ENCODE measurements at places on chromosomes 4 and X.

DNA sequence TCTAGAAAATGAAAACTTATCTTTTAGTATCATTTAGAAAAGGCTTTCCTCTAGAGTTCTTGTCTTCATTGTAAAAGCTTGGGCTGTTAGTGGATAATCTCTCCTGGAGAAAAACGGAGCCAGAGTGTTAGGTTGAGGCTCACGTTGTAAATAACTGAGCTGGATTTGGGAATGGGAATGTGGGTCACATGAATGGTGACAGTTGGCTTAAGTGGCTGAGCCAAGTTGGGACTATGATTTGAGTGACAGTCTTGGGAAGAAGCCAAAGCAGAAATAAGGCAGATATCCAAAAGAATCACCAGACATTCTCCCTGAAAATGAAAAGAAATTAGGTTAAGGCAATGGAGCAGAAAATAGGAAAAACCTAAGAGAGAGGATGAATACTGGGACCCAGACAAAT lies 33.6 kb upstream of the PDGFC start:
- no peak for DNase-seq

GRCh38 chrX:139554991-139555675 lies 24.6 kb downstream of the F9 start:
- peak; percentile 0 for DNase-seq

- DNase-seq, result no peak
Measured at GRCh38 chr4:5889002-5889696, 3.7 kb downstream of the CRMP1 start.

DNA sequence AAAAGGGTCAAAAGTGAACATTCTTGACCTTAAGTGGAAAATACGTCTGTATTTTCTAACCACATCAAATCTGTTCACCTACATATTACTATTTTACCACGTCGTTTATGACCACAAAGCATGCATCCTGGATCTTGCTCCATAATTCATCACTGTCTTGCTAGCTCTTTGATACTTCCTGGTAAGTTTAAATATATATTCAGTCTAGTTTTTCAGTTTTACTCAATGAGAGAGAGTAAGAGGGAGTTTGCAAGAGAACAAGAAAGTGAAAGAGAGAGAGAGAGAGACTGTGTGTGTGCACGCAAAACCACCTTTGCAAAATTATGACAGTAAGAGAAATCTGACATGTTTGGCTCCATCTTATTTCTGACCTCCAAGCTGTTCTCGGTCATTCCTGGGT lies 173.7 kb upstream of the GALNTL6 start:
- no peak for DNase-seq

- DNase-seq, result no peak
Measured at GRCh38 chrX:22395372-22395771, 122.7 kb downstream of the CBLL2 start.

DNA sequence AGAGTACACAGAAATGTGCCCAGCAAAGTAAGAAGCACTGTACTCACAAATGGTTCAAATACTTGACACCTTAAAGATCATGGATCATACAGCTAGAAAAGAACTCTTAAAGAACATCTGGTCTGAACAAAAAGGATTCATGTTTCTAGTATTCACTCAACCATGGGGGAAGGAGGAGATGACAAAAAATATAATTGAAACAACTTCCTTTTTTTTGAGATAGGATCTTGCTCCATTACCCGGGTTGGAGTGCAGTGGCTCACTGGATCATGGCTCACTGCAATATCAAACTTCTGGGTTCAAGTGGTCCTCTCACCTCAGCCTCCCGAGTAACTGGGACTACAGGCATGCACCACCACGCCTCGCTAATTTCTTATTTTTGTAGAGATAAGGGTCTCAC lies 6.0 kb downstream of the DHX15 start:
- no peak for DNase-seq

DNA sequence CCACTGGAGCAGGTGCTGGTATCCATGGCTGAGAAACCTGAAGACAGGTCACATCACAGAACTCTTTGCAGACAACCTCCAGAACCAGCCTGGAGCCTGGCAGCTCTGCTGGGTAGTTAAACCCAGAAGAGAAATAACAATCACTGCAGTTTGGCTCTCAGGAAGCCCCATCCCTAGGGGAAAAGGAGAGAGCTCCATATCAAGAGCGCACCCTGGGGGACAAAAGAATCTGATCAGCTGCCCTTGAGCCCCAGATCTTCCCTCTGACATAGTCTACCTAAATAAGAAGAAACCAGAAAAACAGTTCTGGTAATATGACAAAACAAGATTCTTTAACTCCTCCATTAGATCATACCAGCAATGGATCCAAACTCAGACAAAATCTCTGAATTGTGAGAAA lies 823.2 kb upstream of the FRG1 start:
- no peak for DNase-seq

DNA sequence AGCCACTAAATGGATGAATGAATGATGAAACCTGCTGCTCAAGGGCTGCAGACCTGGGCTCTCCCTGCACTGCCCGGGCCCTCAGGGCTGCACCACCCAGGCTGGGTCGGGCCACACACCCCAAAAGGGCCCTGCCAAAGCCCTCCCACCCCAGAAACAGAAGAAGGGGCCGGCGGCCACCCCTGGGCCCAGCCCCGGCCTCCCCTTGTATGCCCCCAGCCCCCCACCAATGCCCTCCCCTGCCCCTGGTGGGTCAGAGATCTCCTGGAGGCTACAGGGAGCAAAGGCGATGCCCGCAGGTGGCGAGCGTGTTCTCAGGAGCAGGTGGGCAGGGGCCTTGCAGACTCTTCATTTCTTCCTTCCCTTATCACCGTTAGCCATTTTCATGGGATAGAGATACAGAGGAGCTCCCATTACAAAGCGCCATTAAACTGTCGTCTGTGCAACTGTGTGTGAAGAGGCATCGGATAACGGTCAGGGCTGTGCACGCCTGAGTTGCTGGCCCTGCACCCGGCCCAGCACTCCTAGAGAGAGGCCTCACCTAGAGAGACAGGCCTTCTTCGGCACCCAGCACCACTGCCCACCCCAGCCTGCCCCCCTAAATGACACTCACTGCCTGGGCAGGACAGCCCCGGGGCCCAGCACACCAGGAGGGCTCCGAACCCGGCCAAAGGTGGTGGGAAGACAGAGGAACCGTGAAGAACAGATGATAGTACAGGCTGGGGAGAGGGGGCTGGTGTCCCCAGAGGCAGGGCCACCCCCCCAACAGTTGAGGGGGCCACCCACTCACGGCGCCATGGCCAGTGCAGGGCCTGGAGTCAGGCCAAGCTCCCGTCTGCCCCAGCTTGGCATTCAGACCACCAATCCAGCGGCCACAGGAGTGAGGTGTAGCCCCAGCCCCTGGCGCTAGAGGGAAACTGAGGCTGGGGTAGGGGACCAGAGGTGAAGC lies 133.7 kb downstream of the FAM53A start:
- DNase-seq, result no peak

DNA sequence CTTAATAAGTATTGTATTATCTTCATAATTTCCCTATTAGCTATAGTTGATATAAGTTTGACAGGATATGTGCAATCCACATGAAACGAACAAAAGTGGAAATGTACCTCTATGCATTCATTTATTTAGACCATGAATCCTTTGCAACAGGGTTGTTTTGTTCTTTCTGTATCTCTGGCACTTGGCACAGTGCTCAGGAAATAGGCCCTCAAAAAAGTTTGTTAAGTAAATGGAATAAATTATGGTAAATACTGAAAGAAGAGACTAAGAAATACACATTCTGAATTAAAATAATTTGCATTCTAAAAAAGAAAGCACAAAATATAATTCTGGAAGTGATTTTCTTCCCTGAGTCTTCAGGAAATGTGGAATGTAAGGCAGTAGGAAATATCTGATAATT lies 39.3 kb downstream of the TAPT1 start:
- no peak for DNase-seq

GRCh38 chrX:123171781-123172180 lies 12.3 kb upstream of the GRIA3 start:
- no peak for DNase-seq

GRCh38 chrX:147738265-147738664 lies 173.5 kb upstream of the FMR1 start:
- no peak for DNase-seq

DNA sequence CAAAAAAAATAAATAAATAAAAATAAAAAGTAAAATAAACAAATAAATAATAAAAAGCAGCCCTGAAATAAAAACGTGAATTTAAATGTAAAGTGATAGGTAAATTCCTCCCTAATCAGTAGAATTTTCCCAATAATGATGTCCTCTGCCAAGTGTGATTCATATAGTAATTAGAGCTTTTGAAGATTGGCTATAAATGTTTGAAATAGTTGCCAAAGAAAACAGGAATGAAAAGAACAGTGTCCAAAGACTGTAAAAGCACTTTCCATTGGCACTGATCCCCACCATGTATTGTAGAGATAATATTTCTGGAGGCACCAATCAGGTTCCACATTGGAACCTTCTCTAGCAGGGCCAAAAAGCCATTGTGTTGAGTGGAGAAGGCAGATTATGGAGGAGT lies 25.9 kb upstream of the SMARCAD1 start:
- no peak for DNase-seq

DNA sequence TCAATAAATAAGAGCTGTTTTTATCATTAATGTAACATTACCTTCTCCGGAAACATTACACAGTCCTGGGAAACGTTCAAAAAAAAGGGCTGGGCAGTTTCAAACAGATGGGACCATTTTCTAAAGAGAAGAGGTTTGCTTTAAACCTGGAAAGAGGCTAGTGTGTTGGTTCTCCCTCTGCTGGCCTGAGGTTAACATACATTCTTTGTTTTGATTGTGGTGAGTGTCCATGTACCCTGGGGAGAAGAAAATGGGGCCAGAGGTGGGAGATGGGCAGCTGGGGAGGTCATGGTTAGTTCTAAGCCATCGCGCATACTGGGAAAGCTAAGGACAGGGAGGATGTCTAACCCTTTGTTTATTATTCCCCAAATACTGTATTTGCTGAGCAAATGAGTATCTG lies 194.7 kb downstream of the CPEB2 start:
- DNase-seq, result no peak

DNA sequence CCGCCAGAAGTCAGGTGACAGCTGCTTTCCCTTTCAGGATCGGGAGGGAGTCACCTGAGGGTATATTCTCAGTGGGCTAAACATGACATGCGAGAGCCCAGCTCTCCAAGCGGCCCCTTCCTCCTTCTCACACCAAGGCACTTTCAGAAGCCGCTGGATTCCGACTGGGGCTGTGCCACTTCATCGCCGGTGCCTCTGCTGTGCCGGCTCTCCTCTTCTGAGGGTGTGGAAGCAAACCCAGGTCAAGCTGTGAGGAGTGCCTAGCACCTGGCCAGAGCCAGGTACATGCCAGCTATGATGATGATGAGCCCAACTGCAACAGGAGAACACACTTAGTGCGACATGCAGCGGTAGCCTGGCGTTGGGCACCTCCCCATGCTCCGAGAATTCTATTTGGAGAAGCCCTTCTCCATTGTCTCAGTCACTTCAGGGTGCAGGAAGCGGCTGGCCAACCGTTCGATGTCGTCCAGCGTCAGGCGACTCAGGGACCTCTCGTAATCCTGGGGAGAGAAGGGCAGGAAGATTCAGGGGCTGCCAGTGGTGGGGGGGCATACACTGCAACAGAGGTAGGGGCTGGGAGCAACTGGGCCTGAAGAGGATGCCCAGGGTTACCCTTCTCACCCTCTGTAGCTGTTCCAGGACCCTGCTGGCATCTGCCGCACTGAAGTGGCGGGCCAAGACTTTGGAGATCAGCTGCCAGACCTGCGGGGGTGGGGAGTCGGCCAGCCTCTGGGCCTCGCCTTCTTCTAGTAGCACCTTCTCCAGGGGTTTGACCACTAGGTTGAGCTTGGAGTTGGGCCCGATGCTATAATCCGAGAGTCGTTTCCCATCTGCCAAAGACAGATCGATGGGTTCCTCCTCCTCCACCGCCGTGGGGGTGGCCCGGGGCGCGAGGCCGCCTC lies 1.0 kb downstream of the UBL4A start:
- no peak for DNase-seq

GRCh38 chr4:8069102-8069752 lies 89.4 kb downstream of the ABLIM2 start:
- DNase-seq, result no peak

DNA sequence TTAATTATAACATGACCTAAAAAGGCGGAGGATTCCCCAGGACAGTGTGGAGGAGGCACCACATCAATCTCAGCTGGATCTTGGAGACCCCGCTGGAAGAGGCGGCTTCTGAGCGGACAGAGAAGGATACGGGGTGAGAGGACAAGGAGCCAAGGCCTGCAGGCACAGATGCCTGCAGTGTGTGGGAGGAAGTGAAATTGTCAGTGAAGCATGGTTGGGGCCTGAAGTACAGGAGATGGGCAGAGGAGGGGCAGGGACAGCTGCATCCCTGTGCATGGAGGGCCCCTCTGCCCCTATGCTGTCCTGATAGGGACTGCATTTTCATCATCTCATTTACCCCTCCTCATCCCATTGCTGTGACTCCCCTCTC lies 1.7 kb upstream of the SLC2A9 start:
- DNase-seq, result no peak

GRCh38 chr4:168907119-168907698 lies 102.8 kb downstream of the CBR4 start:
- no peak for DNase-seq

- DNase-seq, result no peak
Measured at GRCh38 chr4:129131343-129131742, 35.4 kb downstream of the C4orf33 start.

GRCh38 chr4:118344801-118345200 lies 8.0 kb downstream of the PRSS12 start:
- no peak for DNase-seq

DNA sequence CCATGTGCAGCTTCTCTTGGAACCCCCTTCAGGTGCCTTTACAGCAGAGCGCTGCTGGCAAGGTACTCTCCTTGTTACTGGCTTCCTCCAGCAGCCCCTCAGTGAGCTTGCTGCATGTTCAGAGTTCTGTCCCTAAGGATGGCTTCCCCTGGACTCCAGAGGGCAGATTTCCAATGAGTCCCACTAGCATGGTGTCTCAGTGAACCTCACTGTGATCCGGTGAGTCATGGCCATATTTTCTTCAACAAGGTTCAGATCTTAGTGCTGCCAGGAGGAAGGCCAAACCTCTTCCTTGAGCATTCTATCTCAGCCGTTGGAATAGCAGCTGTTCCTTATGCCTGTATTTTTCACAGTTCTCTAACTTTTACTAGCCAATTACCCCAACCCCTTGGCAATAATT lies 98.8 kb downstream of the CASK start:
- no peak for DNase-seq

GRCh38 chrX:11954176-11954575 lies 184.1 kb upstream of the FRMPD4 start:
- DNase-seq, result no peak

DNA sequence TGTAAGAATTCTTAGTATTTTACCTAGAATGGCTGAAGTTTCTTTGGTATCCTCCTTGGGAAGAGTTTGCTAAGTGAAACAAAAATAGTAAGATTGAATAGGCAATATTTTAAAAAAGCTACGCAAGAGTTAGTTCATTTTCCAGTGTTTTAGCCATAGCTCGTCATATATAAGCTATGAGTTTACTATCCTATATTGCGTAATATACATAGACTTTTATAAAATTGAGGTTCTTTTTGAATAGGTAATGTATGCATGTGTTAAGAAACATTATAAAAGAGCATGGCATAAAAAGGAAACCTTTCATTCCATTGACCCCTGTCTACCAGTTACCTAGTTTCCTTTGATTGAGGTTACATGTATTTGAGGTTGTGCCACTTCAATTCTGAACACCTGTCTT lies 67.0 kb downstream of the DACH2 start:
- DNase-seq, result no peak

All from NCI-H187 (cell line).